ENCODE measurements at places on chromosomes 5 and 9.

GRCh38 chr9:90943341-90943740, 141.7 kb downstream of the SYK start:
- no peak for DNase-seq

DNA sequence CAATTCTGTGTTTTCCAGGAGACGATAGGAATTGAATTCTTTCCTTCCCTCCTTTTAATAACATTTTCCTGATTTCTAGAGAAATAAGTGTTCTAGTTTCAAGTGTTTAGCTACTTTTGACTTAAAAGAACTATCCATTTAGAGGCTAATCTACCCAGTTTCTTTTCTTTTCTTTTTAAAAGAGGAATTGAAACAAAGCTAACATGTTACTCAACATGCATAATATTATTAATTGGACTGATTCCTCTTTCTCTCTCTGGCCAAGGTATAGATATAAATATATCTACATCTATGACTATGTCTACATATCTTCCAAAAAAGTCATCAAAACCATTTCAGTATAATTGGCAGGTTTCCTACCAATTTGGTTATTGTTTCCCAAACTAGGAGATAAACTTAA, 309.8 kb downstream of the TRPM3 start:
- DNase-seq: no peak

DNA sequence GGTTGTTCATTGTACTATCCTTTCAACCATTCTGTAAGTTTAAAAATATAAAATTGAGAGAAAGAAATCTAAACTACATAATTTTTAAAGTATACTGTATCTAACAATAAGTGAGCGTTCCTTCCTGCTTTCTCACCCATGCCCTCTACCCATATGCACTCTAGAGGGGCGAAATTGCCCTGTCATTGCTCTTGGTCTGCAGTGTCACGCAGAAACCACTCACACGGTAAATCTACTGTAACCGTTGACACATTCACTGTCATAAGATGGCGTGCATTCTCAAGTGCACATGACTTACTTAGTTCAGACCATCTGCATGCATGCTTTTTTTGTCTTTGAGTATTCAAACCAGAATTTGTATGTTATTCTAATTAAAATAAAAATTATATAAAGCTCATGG, 55.7 kb upstream of the NIPBL start:
- DNase-seq: no peak

- DNase-seq: no peak
Observed at GRCh38 chr5:39494534-39494933, 69.8 kb upstream of the DAB2 start.

DNA sequence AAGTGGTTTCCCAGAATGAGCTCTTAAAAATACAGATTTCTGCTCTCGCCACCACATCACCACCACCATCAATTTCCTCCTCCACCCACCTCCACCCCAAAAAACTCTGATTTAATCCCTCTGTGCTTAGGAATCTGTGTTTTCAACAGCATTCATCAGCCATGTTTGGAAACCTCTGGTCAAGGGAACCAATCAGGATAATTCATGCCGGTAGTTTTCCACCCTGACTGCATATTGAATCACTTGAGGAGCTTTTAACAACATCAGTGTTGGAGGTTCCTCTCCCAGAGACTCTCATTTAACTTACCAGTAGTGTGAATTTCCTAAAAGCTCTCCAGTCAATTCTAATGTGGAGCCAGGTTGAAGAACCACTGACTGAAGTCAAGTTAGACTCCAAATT, 46.0 kb upstream of the DAB2 start:
- no peak for DNase-seq

GRCh38 chr9:18988003-18988402, 45.0 kb downstream of the SAXO1 start:
- no peak for DNase-seq

- no peak for DNase-seq
Observed at GRCh38 chr5:57741336-57741735, 258.7 kb upstream of the ACTBL2 start.

GRCh38 chr9:97557606-97558095, 56.2 kb downstream of the TMOD1 start:
- DNase-seq: no peak

DNA sequence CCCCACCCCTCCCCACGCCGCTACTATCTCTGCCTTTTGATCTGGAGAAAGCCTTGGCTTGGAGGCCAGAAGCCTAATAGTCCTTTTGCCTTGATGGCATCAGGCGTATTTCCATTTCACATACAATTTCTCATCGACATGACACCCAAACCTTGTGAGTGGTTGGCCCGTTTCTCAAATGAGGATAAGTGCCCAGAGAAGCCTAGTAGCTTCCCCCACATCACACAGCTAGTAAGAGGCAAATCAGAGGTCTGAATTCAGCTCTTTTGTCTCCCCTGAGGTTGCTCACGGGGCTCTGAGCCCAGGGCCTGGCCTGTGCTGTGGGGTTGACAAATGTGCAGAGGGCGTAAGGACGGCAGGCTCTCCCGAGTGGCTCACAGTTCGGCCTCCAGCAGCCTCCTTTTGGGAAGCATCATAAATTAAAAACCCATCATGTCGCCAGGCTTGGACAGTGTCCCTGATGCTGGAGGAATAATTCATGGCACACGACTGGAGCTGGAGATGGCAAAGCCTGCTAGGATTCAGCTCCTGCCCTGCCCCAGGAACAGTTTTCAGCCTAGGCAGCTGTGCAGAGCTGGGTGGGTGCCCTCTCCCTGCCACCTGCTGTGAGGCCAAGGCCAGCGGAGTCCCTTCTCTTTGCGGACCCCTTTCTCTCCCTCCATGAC, 263.8 kb downstream of the NSG2 start:
- DNase-seq: no peak

DNA sequence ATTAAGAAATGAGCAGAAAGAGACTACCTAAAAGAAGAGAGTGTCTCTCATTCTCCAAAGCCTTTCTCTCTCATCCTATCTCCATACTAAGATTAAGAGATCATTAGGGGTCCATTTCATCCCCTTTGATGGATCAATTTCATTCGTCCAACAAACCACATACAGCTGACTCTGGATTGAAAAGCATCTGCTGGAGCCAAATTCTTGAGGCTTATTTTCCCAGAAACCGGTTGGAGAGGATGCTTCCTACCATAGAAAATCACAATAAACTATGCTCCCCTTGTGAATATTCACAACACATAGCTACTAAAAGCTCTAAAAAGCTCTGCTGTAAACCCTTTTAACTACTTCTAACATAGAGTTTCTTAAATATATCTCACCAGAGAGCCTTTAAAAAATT, 755.0 kb upstream of the ZNF608 start:
- no peak for DNase-seq

DNA sequence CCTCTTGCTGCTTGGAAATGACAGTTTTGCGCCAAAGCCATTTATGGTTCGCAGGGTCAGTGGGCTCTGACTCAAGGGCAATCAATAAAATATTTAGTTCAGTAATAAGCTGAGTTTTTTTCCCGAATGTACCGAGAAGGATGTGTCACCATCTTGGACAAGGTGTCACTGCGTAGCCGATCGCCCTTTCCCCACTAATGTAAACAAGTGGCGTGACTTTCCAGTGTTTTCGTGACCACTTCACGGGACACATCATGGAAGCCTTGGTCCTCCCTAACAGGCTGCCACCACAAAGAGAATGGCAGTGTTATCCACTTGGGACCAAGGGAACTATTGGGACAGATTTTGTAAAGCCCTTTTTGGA, 16.4 kb downstream of the ISL1 start:
- DNase-seq: no peak

GRCh38 chr9:68798423-68798822, 93.4 kb downstream of the PIP5K1B start:
- DNase-seq: no peak

DNA sequence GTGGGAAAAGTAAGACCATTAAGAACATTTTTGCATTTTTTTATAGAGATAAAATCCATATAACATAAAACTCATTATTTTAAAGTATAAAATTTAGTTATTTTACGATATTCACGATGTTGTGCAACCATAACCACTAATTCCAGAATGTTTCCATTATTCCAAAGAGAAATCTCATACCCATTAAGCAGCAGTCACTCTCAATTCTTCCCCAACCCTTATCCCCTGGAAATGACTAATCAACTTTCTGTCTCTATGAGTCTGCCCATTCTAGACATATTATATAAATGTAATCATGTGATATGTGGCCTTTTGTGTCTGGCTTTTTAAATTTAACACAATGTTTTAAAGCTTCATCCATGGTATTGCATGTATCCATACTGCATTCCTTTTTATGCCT, 115.6 kb upstream of the ADAMTSL1 start:
- DNase-seq: no peak

DNA sequence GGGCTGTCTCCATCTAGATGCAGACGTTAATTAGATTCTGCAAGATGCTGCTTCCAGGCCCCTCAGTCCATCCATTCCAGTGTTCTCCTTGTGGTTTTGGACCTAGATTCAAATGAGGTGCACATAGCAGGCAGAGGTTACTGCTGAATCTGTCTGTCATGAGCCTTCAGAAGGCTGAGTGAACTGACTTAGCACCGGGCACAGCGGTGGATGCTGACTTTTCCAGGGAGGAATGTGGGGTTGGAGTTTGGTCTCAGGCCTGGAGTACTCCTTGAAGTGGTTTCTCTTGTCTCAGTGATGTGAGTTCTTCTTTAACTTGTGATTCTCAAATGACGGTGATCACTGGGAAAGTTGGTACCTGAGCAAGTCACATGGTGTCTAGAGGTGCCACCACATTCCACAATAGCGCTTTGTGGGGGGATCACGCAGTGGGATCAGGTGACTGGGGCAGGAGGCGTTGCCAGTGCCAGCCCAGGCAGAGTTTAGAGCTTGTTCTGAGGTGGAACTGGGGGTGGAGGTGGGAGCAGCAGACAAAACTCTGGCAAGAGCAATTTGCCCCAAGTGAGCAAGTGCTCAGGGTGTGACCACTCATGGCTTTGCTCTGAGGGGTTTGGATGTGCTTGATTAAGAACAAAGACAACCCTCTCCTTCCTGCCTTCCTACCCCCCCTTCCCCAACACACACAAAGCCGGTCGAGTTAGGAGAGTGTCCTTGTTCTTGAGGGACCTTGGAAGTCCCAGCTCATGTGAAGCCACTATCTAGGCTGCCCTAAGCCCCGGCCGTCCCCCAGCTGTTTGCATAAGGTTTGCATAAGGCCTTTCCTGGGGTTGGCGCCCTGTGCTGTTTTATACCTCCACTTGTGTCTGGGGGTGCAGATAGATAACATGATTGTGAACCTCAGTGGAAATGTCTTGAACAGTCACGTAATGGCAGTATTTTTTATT, 25.1 kb downstream of the JADE2 start:
- DNase-seq: no peak

DNA sequence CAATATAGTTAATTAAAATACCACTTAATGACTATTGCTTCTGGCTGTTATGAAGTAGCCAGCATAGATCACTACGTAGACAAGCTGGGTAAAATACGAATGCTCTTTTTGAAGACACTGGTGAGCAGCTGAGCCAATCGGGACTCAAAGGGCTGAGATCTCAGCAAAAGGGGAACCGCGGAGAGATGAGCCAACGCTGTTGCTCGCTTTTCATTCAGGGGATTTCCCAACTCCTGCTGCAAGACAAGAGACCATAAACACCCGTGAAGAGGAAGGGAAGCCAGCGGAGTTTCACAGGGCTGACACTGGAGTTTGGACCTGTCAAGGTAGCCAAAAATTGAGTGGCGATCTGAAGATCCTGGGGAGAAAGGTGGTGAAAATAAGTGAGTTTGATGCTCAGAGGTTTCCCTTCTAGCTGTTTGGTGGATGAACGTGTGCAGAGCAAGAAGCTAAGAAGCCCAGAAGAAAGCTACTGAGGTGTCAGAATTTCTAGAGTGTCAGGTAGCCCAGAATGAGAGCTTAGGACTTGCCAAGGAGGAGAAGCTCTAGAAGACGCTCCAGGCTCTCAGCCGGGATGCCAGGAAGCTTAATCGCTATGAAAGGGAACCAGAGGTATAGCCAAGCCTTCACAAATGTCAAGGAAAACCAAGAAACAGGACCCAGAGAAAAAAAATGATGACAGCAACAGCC, 79.6 kb upstream of the RNU6ATAC start:
- peak; percentile 31 for DNase-seq

DNA sequence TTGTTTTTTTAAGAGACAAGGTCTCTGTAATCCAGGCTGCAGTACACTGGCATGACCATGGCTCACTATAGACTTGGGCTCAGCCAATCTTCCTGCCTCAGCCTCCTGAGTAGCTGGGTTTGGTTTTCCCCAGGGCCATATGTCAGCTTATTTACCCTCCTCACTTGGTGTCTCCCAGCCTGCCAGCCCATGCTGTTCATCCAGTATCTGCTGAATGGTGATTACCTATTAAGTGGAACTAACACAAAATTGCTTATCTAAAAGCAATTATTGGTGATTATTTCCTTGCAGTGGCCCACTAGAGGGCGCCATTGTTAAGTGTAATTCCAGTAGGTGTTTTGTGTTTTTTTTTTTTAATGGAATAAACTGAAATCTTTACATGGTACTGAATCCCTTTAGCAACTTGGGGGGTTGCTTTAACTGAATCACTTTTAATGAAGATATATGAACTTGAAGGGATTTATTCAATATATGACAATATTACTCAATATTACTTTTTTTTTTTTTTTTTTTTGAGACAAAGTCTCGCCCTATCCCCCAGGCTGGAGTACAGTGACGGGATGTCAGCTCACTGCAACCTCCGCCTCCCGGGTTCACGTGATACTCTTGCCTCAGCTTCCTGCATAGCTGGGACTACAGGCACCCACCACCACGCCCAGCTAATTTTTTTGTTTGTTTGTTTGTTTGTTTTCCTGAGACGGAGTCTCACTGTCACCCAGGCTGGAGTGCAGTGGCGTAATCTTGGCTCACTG, 13.8 kb downstream of the EXOSC2 start:
- peak; percentile 69 for DNase-seq

DNA sequence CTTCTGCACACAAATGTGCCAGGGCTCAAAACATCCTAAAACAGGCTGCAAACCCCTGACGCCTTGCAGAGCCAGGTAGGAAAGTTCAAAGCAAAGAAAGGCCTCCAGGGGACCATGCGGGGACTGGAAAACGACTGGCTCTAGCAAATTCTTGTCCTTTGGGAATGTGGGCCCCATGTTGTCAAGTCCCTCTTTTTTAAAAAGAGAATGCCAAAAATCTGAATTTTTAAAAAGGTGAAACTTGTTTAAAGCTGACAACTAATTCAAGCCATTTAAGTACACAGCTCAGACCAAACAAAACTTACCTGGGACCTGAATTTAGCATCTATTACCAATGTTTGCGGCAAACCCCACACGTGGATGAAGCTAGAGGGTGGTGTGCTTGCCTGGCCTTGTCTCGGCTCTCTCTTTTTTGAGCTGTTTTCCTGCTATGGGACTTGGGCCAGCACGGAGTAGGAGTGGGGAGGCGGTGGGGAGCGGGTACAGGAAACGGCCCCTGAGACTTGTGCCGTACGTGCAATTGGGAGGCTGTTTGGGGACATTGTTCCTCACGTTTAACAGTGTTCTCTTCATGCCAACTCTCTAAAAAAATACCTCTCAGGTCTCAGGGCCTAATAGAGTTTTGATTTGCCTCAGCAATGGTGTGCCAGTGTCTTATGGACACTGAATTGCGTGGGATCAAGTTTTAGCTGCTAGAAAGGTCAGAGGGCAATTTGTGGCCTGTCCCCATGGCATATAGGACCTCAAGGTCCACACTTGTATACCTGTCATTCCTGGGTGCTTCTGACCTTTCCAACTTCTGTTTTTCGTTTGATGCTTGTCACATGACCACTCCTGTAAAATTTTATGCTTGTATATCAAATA, 15.1 kb upstream of the PHF19 start:
- DNase-seq: no peak

Data from activated naive CD4-positive, alpha-beta T cell treated with Interleukin-2 at 50 U/mL for 16 hours (primary cell).